ENCODE measurements at places on chromosomes 6 and 20.

- DNase-seq: no peak
Measured at GRCh38 chr6:75147512-75147911, 58.3 kb downstream of the COL12A1 start.

DNA sequence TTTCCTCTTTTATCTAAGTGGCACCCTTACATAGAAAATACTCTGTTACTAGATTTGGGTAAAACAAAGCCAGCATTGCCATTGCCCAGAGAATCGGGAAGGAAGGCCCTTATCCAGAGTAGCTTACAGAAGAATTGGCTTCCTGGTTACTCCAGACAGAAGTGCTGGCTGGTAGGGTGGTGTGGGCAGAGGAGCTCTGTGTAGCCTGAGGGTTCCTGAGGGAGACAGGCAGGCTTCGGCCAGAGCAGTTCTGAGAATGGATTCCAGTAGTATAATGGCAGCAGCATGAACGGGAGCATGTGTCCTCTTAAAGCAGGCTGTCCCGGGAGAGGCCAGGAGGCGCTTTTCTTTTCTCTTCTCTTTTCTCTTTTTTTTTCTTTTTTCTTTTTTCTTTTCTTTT is 11.9 kb downstream of the CUL9 start:
- no peak for DNase-seq

GRCh38 chr6:27795697-27796494 is 116.3 kb downstream of the OR2B2 start:
- DNase-seq: peak; percentile 71

DNA sequence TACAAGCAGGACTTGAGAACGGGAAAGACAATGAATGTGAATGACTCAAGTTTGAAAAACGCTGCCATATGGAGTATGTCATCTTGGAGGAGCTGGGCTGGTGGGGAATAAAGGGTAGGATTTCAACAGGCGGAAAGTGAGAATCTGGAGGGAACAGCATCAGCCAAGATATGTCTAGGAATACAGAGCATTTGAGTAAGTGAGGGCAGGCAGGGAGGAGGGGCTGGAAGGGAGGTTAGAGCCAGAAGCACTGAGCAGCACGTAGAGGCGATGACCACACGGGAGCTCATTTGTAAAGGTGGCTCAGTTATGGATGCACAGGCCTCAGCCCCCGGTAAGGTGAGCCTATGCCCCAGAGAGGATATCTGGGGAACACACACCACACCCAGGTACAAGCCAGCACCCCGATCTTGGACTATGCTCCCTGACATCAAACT is 115.1 kb downstream of the ZMYND8 start:
- DNase-seq: no peak

GRCh38 chr20:48858075-48858790 is 30.4 kb upstream of the PREX1 start:
- no peak for DNase-seq

GRCh38 chr20:52852714-52853113 is 119.4 kb upstream of the TSHZ2 start:
- no peak for DNase-seq

- DNase-seq: no peak
Measured at GRCh38 chr6:74731931-74732330, 473.9 kb downstream of the COL12A1 start.

DNA sequence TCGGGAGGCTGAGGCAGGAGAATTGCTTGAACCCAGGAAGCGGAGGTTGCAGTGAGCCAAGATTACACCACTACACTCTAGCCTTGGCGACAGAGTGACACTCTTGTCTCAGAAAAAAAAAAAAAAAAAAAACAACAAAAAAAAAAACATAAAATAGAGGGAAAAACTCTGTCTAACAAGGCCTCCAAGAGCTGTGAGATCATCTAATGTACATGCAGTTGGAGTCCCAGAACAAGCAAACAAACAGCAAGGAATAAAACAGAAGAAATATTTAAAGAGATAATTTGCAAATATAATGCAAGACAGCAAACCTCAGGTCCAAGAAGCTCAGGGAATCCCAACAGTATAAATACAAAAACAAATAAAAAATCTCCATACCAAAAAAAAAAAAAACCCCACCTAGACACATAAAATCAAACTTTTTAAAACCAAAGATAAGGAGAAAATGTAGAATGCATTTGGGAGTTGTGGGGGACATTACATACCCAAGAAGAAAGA is 35.0 kb upstream of the CCR6 start:
- no peak for DNase-seq

DNA sequence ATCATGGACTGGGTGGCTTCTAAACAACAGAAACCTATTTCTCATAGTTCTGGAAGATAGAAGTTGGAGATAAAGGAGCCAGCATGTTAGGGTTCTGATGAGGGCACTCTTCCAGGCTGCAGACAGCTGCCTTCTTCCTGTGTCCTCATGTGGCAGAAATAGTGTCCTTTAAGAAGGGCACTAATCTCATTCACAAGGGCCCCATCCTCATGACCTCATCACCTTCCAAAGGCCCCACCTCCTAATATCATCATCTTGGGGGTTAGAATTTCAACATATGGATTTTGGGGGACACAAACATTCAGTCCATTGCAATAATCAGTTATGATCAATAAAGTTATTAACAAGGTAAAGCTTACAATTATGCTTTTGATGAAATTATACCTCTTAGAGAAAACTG is 130.8 kb upstream of the SLC22A23 start:
- DNase-seq: no peak

DNA sequence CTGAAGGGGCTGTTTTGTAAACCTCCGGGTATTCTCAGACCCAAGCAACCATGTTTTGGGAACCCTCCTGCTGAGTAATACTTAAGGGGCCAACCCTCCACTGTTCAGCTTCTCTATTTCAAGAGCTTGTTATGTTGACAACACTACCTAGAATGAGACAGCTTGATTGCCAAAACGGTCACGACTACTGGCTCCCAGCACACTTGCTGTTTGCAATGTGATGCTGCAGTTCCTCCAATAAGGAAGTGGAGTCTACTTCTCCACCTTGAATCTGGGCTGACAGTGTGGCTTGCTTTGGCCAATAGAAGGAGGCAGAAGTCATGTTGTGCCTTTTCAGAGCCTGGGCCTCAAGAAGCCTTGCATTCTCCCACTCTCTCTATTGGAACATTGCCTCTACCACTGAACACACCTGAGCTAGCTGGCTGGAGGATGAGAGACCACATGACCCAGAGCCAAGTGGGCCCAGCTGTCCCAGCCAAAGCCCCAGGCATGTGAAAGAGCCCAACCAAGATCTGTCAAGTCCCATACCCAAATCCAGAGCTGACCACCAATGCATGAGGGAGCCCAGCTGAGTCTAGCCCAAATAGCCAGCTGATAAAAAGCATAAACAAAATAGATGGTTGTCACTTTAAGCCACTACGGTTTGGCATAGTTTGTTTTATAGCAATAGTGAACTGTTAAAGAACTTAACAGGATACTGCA is 108.0 kb downstream of the PRND start:
- DNase-seq: no peak

- DNase-seq: no peak
Measured at GRCh38 chr6:46296586-46296985, 125.8 kb upstream of the ENPP5 start.

- DNase-seq: no peak
Measured at GRCh38 chr6:11848852-11849731, 70.5 kb upstream of the ADTRP start.

GRCh38 chr6:122620902-122621301 is 10.7 kb downstream of the PKIB start:
- no peak for DNase-seq

GRCh38 chr6:99270826-99271225 is 78.6 kb downstream of the FAXC start:
- DNase-seq: no peak

DNA sequence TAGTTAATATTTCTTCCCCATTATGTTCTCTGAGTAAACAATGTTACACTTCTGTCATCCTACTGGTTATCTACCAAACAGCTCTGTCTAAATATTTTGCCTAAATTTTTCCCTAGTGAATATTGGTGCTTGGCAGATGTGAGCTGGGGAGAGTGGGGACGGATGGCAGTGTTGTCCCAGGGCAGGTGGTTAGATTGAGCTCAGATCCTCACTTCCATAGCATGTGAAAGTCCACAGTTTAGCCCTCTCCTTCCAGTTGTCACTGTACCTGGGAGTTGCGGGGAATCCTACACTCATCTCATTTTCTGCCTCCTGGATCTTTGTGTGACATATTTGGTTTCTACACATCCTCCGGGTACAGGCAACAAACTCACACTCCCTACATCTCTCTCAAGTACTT is 484.9 kb downstream of the EPM2A start:
- DNase-seq: no peak

DNA sequence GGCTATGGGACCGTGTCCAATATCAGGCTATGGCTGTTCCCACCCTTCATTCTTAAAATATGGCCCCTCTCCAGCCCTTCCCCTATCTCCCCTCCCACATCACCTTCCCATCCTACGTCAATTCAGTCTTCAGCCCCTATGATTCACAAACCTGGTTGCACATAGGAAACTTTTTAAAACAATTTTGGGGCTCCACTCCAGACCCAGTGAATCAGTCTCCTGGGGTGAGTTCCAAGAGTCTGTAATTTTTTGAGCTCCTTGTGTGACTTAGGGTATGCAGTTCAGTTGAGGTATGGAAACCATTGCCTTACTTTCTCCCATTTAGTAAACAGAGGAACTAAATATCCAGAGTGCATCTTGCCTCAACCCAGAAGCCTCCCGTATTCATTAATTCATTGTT is 5.5 kb downstream of the HNF4A start:
- DNase-seq: no peak

DNA sequence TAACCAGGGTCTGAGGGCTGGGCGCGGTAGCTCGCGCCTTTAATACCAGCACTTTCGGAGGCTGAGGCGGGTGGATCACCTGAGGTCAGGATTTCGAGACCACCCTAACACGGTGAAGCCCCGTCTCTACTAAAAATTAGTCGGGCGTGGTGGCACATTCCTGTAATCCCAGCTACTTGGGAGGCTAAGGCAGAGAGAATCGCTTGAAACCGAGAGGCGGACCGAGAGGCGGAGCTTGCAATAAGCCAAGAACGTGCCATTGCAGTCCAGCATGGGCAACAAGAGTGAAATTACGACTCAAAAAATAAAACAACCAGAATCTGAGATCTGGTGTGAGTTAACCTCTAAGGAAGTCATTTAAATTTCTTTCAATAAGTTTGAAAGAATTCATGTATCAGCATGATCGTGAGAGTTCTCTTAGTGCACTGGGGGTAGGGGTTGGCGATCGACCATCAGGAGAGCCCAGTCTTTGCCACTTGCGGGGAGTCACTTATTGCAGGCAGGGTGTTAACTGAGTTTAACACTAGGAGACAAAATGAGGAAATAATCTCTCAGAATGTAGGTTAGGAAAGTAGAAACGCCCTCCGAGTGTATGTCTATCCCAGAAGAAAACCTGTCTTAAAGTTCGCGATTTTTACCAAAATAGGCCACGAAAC is 206.5 kb upstream of the ZNF184 start:
- no peak for DNase-seq

DNA sequence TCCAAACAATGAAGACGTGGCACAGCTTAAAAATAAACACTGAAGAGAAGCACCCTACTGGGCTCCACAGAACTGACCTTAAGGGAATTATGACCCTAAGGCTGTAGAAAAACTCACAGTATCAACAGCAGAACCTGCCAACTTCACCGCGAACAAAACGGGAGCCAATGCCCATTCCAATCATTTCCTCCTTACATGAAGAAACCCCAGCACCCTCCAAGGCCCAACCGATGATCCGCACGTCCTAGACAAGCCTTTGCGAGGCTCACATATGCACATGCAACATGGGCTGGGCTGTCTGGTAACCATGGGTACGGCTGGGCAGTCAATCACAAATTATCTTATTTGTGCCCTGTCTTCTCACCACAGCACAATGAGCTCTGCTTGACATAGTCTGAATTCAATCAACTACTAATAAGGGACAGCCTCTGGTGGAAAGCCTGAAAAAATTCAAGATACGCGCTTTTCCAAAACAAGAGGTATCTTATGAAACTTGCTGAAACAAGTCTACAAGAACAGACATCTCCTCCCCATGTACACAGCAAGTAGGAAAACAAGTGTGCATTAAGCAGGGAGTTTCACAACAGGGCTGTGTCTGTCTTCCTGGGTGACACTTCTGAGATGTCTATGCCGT is 1.7 kb downstream of the DIDO1 start:
- DNase-seq: no peak
